ENCODE measurements at places on chromosomes 3 and 15.

DNA sequence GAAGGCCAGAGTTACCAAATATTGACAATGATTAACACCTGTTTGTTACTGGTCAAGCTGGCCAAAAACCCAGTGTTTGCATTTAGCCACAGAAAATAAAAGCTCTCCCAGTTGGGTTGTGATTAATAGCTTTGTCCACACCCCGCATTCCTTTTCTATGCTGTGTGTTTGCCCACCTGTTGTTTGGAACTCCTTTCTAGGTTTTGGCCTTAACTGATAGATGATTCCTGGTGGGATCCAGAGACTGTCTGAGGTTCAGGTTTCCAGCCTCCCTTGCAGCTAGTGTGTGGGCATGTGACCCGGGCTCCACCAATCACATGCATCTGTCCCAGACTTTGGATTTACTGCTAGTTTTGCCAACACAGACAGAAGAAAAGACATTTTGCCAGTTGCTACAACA is 83.8 kb downstream of the PTPRG start:
- no peak for DNase-seq

GRCh38 chr3:171281256-171281992 is 178.8 kb downstream of the TNIK start:
- no peak for DNase-seq

GRCh38 chr3:191334346-191334893 is 4.1 kb upstream of the UTS2B start:
- no peak for DNase-seq

DNA sequence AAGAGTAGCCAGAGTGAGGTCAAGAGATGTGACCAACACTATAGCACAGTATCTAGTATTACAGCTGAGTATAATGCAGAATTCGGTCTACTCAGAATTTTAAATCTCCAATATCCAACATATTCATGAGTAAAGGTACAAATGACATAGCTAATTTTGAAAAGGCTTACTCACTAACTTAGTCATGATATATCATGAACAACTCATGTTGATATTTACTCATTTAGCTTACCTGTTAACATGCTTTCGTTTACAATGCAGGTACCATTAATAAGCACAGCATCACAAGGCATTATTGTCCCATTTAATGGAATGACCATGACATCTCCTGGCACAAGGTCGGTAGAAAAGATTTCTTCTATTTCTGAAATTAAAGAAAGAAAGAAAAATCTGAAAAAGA is 36.9 kb downstream of the ATP13A3 start:
- no peak for DNase-seq

GRCh38 chr3:197356275-197356674 is 57.9 kb upstream of the DLG1 start:
- no peak for DNase-seq

GRCh38 chr3:31892916-31893573 is 88.0 kb downstream of the OSBPL10 start:
- no peak for DNase-seq

DNA sequence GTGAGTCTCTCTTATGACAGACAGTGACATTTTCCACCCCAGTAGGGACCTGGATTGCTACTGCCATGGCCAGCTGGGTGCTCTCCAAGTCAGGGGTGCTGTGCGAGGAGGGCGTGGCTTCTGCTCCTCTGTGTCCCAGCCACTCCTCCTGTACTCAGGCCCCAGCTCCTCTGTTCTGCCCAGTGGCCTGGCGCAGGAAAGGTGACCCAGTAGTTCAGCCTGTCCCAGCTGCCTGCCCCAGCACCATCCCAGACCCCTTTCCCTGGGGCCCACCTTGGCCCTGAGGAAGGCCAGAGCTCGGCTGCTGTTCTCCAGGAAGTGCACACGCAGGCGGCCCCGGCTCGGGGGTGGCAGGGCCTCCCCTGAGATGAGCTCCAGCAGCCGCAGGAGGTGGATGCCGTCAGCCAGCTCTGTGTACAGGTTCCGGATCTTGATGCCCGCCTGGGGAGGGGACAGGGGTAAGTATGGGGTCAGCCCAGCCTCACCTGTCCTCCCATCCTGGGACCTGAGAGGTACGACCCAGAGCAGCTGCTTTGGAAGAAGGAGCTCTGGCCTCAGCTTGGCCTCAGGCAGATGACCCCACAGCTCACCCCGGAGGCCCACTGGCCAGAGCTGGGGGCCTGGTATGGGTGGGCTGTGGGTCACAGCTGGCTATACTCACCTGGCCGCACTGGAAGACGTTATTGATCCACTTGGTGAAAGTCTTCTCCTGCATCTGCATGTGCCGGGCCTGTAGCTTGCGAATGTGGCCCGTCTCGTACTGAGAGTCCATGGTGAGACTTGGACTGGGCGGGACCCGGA is 1.0 kb downstream of the SPTBN5 start:
- DNase-seq, result peak; percentile 15

- no peak for DNase-seq
Measured at GRCh38 chr3:17655743-17656142, 86.7 kb downstream of the TBC1D5 start.

DNA sequence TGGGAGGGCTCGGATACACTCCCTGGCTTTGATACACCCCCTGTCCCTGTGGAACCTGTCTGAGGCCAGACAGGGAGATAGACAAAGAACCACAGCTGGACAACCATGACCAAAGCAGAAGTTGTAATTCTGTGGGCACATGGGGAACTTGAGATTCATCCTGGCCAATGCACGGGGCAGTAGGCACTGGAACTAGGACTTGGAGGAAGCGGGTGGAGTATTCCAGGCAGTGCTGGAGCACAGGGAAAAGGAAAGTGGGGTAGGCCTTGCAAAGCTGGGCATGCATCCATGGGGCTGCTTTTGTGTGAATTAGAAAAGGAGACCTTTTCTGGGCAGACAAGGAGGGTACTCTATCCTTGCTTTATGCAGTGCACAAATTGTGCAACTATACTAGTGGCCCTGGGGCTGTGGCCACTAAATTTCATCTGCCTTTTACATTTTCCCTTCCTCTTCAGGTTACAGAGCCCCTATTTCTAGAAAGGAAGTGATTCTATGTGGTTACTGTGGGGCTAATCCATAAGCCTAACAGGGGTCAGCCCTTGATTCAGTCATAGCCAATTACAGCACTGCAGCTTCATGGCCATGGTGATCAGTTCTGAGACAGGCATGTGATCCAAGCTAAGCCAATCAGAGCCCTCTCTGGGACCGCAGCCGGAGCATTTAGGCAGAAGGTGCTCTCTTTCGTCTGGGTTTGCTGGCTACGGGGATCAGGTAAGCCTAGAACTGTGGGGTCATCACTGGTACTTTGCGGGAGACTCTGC is 21.0 kb downstream of the CRABP1 start:
- DNase-seq, result no peak

GRCh38 chr3:35336601-35337000 is 302.7 kb upstream of the ARPP21 start:
- DNase-seq, result no peak

GRCh38 chr15:73389971-73390544 is 21.3 kb upstream of the HCN4 start:
- DNase-seq, result no peak

DNA sequence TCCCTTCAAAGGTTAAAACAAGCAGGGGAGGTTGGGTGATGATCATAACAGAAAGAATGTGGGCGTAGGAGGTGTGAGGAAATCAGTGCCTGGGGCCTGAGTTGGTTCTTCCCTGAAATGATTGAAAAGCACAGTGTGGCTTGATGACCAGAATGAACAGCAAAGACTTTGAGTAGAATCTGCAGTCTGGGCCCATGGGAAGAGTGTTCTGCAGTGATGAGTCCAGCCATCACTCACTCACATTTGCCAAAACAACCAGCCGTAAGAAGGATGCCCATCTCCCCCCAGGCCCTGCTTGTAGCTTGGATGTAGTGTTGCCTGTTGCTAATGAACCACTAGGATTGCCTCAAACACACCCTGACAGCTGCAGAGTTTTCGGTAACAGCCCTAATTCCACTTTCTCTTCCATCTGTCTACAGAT is 67.9 kb downstream of the VGLL3 start:
- no peak for DNase-seq

DNA sequence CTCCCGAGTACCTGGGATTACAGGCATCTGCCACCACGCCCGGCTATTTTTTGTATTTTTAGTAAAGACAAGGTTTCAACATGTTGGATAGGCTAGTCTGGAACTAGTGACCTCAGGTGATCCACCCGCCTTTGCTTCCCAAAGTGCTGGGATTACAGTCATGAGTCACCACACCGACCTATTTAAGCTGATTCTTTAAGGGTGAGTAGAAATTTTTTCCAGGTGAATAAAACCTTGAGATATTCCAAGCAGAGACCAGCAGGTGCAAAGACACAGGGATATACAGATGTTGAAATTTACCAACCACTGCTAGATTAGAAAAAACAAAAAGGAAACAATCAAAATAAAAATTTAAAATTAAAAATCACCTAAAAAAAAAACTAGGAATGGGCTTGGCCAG is 74.4 kb upstream of the CHRNB4 start:
- no peak for DNase-seq

DNA sequence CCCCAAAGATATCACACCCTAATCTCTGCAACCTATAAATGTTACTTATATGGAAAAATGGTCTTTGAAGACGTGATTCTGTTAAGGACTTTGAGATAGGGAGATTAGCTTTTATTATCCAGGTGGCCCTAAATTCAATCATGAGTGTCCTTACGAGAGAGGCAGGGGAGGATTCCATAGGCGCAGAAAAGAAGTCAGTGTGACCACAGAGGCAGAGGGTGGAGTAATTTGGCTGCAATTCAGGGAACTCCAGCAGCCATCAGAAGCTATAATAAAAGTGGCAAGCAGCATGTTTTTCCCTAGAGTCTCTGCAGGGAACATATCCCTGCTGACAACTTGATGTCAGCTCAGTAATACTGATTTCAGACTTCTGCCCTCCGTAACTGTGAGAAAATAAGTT is 315.2 kb upstream of the ROBO2 start:
- DNase-seq, result no peak

DNA sequence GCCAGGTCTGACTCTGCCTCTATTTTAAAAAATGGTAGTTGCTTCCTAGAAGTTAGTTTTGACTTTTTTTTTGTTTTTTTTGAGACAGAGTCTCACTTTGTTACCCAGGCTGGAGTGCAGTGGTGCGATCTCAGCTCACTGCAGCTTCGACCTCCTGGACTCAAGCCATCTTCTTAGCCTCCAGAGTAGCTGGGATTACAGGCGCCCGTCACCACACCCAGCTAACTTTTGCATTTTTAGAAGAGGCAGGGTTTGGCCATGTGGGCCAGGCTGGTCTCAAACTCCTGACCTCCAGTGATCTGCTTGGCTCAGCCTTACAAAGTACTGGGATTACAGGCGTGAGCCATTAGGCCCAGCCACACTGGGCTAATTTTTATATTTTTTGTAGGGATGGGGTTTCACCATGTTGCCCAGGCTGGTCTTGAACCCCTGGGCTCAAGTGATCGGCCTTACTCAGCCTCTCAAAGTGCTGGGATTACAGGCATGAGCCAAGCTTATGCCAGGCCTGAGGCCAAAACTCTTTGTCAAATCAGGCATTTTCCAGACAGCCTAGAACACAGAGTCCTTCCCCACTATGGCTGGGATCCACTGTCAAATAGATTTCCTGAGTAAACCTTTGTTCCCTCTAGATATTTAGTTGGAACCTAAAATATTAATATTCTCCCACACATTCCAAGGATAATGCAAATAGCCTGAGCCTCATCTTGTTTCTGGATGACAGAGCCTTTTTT is 13.7 kb downstream of the C3orf62 start:
- DNase-seq, result no peak

DNA sequence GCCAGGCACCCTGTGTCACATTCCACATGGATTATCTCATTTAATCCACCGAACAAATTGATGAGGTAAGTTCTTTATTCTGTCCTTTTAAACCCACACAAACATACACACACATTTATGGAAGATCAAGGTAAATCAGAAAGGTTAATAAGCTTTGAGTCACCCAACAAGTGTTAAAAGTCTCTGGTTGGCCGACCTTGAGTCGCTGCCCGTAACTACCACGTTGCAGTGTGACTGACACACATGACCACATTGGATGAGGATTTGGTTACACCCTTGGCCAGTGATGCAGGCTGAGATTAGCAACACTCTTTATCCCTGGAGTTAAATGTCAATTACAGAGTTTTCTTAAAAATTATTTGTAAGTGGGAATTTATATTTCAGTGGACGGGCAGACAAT is 19.2 kb downstream of the FOXP1 start:
- DNase-seq, result no peak

DNA sequence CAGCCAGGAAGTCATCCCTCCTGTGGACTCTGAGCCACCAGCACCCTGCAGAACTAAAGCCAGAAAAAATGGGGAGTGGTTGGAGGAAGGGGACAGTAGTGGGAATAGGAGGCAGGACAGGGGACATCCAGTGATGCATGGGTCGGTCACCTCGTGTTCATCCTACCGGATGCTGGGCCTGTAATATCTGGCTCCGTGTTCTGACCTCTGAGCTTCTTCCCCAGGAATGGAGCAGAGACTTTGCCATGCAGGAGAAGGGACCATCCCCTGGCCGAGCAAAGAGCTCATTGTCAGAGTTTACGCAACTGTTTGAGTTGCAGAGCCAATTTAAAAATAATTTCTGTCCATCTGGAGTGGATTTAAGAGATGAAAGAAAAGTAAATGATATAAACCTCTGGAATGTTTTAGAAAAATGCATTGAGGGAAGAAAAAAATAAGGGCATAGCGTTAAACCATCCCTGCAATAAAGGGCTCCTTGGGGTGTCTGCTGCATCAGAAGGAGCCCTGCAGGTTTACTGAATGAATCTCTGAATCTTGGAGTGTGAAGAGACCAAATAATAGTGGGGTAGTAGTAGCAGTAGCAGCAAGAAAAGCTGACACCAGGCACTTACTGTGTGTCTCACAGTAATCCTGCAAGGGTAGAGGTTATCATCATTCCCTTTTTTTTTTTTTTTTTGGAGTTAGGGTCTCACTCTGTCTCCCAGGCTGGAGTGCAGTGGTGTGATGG is 70.9 kb downstream of the AAGAB start:
- no peak for DNase-seq

DNA sequence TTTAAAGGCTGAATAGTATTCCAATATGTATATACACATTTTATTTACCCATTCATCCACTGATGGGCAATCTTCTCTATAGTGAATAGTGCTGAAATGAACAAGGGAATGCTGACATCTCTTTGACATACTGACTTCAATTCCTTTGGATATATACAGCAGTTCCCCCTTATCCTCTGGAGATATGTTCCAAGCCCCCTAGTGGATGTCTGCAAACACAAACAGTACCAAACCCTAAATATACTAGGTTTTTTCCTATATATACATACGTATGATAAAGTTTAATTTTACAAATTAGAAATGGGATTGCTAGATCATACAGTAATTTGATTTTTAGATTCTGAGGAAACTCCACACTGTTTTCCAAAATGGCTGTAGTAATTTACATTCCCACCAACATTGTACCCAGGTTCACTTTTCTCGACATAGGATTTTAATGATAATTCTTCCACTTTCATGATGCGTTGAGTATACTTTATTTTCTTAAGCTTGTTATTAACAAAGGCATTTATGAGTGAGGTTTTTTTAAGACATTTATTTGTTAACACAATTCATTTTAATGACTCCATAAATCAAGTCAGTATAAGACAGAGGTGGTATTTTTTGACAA is 38.2 kb downstream of the VPS13C start:
- DNase-seq, result no peak

GRCh38 chr3:173732237-173732636 is 334.7 kb downstream of the NLGN1 start:
- DNase-seq, result no peak

Measured in T-helper 1 cell (primary cell).